ENCODE measurements at places on chromosomes 12 and 14.
A peak's percentile ranks its signal among the peaks of the same experiment; 100 is the strongest.

- DNase-seq = no peak
These were observed 88.3 kb upstream of the PLEKHG7 start for GRCh38 chr12:92614502-92614901.

DNA sequence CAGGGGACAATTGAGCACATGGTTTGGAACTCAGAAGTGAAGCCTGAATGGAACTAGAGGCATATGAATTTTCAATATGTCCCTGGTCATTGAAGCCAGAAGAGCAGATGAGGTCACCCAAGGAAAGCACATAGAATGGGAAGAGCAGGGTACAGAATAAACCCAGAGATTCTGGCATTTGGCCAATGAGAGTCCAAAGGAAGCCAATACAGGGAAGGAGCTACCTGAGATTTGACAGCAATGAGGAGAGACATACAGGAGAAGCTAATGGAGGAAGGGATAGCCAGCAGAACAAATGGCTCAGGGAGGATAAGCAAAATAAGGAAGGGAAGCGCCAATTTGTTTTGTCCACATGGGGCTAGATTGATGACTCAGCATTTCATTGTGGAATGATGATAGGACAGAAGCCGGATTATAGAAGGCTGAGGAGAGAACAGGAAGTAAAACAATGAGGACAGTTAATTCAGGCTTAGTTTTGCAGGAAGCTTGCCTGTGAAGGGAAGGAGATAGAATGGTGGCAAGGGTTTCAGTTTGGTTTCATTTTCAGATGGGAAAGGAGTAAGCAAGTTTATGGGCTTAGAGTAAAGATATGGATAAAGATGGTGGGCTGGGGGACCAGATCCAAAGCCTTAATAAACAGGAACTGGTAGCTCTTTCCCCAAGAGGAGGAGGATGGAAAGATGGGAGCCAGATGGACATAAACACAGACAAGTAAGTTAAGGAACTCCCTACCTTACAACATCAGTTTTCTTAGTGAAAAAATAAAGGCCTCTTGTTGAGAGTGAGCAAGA, 3.2 kb upstream of the SPTSSA start:
- no peak for DNase-seq

GRCh38 chr12:116092776-116093175, 184.7 kb downstream of the MED13L start:
- no peak for DNase-seq

- no peak for DNase-seq
These were observed 204.5 kb upstream of the TBX3 start for GRCh38 chr12:114888448-114888847.

DNA sequence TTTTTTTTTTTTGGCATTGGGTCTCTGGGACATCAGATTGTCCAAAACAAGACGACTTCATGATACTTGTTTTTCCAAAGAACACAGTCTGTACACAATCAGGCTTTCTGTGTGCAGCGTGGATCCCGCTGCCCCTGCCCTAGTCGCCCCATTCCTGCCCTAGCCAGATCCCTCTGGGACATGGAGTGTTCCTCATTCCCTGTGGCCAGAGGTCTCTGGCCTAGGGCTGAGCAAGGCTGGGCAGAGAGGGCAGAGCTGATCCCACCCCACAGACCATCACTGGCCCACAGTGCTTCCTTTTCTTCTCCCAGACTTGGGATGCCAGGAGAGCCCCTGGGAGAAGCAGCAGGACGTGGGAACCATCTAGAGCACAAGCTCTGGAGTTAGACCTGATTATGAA, 20.9 kb upstream of the EIF2B2 start:
- no peak for DNase-seq

DNA sequence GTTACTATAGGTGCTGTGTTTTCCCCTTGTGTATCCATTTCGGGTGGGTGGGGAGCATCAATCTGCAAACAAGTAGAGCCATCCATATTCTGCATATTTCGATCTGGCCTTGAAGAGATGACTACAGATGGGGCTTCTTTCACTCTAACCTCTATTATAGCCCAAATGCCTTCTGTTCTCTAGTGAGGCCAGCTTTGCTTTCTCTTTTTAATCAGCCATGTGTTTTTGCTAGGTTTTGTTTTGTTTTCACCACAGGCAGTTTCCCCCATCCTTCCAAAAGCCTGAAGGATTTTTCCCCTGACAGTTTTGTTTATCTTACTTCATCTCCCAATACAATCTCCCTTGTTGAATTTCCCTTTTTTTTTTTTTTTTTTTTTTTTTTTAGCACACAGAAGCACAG, 224.1 kb downstream of the BTG1 start:
- no peak for DNase-seq

DNA sequence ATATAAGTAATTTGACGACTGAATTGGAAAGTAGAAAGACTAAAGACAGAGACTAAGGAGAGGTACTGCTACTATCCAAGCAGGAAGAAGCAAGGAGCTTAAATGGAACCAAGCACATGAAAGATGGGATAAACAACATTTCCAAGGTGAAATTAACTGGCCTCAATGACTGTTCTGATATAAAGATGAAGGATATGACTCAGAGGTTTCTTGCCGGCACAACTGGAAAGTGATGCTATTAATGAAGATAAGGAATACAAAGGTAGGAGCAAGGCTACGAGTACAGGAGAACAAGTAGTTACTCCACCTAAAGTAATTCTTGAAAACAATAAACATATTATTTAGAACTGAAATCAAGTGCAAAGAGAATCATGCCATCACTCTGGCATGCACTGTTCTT, 6.4 kb downstream of the SNX6 start:
- DNase-seq = no peak

- no peak for DNase-seq
These were observed 75.2 kb downstream of the TNFAIP2 start for GRCh38 chr14:103198131-103199105.

GRCh38 chr14:67411370-67411769, 595 bp downstream of the PLEK2 start:
- DNase-seq = no peak

GRCh38 chr12:104303538-104304151, at the start of gene EID3:
EID3 (plus strand) TSS chr12:104303739; CDS start chr12:104303935, 196 bp downstream.
- peak; percentile 77 for DNase-seq

DNA sequence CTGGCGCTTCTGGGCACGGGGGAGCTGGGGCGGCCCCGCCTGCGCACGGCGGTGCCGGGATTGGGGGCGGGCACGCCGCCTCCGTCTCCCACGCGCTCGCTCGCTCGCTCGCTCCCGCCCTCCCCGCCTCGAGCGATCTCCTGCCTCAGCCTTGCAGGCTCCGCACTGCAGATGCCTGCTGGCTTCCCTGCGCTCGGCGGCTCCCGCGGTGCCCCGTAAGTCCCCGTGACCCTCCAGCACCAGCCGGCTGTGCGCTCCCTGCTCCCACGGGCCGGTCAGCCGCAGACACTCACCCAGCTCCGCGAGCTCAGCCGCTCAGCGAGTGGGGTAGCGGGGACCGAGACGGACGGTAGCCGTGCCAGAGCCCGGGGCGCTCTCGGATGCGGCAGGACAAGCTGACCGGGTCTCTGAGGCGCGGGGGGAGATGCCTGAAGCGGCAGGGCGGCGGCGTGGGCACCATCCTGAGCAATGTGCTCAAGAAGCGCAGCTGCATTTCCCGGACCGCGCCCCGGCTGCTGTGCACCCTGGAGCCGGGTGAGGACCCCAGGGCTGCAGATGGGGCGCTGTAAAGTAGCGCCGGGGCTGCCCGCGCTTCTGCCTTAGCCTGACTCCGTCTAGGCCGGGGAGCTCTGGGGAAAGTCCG, at the start of gene TBC1D30:
TBC1D30 (plus strand) TSS at position 148 of the 643 bp plus-strand sequence; CDS start at position 381, 233 bp downstream.
- DNase-seq = no peak

DNA sequence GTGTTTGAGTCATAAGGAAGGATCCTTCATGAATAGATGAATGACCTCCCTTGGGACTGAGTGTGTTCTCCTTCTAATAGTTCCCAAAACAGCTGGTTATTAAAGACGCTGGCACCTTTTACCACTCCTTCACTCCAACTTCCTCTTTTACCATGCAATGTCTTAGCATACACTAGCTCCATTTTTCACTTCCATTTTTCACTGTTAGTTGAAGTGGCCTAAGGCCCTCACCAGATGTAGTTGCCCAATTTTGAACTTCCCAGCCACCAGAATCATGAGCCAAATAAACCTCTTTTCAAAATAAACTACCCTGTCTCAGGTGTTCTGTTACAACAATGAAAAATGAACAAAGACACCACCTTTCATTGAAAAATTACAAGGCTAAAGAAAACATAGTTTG, 64.7 kb downstream of the GPR65 start:
- no peak for DNase-seq

GRCh38 chr12:52598966-52599365, 2.3 kb downstream of the KRT72 start:
- no peak for DNase-seq

DNA sequence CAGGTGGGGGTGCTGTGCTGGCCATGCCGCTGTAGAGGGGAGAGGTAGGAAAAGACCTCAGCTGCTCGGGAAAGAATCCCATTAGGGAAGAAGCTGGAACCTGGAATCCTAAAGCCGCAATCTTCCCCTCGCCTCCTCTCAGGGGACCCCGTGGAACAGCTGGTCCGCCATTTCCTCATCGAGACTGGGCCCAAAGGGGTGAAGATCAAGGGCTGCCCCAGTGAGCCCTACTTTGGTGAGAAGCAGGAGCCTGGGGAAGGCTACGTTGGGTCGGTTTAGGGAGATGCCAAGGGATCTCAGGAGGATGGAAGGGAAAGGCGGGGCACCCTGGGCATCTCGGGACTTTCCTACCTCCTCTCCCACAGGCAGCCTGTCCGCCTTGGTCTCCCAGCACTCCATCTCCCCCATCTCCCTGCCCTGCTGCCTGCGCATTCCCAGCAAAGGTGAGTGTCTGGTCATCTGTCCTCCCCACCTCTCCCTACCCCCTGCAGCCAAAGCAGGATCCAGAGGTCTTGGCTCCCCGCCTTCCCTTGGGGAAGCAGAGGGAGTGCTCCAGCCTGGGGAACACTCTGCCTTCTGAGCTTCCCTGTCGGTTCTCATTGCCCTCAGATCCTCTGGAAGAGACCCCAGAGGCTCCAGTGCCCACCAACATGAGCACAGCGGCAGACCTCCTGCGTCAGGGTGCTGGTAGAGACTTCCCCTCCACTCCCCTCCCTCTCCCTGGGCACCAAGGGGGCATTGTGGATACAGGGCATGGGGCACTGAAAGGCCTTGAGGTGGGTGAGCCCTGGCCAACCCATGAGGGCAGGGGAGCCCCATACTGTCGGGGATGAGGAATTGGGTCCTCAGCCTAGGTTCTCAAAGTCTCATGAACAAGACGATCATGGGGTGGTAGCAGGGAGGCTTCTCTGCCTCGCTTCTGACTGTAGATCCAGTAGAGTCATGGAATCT, 12.4 kb downstream of the TNS2 start:
- DNase-seq = no peak

DNA sequence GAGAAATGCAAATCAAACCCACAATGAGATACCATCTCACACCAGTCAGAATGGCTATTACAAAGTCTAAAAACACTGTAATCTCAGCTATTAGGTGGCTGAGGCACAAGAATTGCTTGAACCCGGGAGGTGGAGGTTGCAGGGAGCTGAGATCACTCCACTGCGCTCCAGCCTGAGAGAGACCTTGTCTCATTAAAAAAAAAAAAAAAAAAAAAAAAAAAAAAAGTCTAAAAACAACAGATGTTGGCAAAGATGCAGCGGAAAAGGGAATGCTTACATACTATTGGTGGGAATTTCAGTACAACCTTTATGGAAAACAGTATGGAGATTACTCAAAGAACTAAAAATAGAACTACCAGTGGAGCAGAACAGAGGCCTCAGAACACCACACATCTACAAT, 19.0 kb upstream of the ATF7 start:
- no peak for DNase-seq

- no peak for DNase-seq
These were observed 169.9 kb downstream of the CRADD start for GRCh38 chr12:93846936-93847516.

- no peak for DNase-seq
These were observed 9.4 kb downstream of the ARID4A start for GRCh38 chr14:58307597-58308316.

- no peak for DNase-seq
These were observed 2.9 kb upstream of the KLHL42 start for GRCh38 chr12:27777141-27777540.

- DNase-seq = no peak
These were observed 177.2 kb upstream of the PRICKLE1 start for GRCh38 chr12:42766754-42767153.

DNA sequence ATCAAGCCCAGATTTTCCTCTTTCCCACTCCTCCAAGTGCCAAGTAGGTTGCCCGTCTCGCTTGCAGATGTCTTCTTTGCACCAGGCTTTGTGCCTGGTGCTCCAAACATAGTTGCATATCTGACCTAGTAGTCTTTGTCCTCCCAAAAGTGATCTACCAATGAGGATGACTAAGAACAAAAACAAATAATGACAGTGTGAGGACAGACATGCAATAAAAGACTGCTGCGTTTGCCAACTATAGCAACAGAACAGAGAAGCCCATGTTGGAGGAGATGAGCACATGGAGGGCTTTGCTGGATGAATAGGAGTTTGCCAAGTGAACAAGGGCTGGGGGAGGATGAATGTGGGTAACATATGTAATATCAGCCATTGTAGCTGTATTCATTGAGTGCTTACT, 15.6 kb downstream of the DTX1 start:
- DNase-seq = no peak

GRCh38 chr14:22689199-22689598, 45.0 kb upstream of the OR6J1 start:
- DNase-seq = no peak

DNA sequence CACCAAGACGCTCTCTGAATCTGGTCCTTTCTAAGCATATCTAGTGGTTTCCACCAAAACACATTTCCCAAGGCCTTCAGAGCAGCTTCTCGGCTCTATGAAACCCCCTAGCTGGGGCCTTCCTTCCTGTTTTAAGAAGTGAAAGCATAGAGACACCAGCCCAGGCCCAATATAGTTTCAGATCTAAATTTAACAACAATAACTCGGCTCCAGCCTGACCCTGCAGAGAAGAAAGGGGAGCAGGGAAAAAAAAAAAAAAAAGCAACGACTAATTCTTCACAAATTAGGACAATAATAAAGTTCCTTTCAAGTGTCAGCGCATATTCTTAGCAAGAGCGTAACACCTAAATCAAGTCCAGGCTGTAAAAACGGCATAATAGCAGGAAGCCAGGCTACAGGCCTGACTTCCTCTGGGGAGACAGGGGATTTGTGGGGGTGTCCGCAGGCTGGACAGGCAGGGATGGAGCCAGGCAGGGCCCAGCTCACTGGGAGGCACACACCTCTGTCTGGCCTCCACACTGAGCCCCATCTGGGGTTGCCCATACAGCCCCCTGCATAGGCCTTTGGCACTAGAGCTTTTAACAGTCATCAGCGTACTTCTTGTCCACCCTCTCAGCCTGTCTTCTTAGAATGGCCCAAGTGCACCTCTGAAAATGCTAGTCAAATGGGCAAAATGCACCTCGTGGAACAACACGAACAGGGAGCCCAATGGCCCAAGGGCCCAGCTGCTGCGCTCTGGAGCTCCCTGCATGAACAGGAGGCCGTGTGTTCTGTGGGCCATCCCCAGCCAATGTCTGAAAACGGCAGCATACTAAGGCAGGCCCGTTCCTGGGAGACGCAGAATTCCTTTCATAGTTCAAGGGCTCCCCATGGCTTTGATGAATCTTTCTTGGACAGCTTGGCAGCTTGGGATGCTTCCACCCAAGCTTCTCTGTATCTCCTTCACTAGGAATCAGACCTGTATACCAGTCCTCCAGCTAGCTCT, 772.9 kb downstream of the MED13L start:
- DNase-seq = no peak

All from activated T-helper 1 cell treated with anti-CD3 and anti-CD28 coated beads, Interleukin-2, amount 50 U/mL, for 16 hours (primary cell).